ENCODE measurements at places on chromosomes 16 and 17. TPM values are rescaled to one million over a fixed set of nuclear protein-coding genes. Genes with fewer than 3 reads are reported as not detected.

EPX gene
- not detected for total RNA-seq

DNA sequence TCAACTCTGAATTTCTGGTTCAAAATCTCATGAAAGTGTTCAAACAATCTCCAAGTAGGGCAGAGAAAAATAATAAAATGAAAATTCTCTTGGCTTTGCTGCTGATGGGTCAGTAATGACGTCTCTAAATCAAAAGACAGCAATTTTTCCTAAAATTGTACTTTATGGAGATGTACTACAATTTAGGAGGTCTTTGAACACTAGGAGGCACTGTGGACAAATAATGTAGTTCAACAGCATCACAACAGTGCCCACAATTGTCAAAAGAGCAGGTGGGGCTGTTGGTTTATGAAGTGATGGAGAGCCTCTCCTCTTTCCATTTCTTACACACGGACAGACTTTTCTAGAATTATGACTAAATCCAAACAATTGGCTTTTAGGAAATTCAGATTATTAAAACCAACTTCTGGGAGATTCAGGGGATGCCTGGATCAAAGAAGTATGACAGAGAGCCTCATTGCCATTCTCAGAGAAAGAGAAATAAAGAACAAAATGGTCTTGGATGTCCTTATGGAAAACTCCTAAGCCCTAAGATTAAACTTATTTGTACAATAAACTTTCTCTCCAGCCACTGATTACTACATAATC is 23.8 kb downstream of the EZH1 start:
- DNase-seq, result peak; percentile 32

- no peak for DNase-seq
These were observed 26.6 kb downstream of the PIK3R5 start for GRCh38 chr17:8938933-8939332.

GRCh38 chr16:19844945-19845641 is 39.6 kb downstream of the GPRC5B start:
- no peak for DNase-seq

DNA sequence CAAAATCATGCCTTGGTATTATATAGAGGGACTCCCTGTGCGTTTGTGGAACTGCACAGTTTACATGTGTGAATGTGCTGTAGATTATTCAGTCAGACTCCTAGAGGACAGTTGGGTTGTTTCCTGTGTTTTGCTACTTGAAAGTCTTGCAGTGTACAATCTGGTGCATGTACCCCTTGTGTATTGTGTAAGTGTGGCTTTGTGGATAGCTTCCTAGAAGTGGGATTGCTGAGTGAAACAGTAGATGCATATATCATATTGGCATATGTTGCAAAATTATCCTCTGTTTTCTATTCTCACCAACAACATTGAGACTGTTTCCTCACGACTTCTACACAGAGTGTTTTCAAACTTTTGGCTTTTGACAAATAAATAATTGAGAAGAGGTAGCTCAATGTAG is 263.7 kb downstream of the MAP2K6 start:
- no peak for DNase-seq

All from activated T-cell treated with anti-CD3 and anti-CD28 coated beads, Interleukin-2, amount 50 U/mL, for 72 hours (primary cell).